ENCODE measurements at places on chromosomes 7 and 10. TPM values are rescaled to one million over a fixed set of nuclear protein-coding genes. Genes with fewer than 3 reads are reported as not detected.
A peak's percentile ranks its signal among the peaks of the same experiment; 100 is the strongest.

The TMEM236 gene
- 0.03 TPM for total RNA-seq

The FXYD4 gene
- not detected for total RNA-seq

DNA sequence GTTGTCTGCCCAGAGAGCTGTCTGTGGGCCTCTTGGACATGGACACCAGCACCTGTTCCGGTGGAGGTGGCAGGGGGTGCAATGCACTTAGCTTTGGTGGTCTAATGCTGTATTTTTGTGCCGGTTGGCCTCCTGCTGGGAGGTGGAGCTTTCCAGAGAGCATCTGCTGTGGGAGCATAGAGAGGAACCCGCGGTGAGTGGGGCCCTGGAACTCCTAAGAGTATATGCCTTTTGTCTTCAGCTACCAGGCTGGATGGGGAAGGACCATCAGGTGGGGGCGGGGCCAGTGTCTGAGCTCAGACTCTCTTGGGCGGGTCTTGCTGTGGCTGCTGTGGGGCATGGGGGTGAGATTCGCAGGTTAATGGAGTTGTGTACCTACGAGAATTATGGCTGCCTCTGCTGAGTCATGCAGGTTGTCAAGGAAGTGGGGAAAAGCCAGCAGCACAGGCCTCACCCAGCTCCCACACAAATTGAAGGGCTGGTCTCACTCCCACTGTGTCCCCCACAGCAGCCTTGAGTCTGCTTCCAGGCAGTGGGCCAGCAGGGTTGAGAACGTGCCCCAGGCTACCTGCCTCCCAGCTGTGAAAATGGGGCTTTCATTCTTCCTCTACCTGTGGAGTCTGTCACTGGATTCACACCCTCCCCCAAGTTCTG lies 29.0 kb downstream of the JAKMIP3 start:
- no peak for DNase-seq

GRCh38 chr10:4053940-4054339 lies 268.9 kb upstream of the KLF6 start:
- DNase-seq, result no peak

DNA sequence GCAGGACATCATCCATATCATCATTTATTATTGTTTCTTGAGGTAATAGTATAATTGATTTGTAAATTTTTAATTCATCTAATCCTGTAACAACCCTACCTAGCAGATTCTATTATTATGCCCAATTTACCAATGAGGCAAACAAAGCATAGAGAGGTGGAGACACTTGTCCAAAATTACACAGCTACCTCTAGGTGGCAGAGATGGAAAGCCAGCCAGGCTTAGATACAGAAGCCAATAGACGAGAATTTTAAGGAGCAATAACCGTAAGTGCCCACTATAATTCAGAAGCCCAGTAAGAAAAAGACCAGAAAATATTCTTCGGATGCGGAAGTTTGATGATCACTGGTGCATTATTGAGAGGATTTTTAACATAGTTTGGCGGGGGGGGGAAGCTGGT lies 54.0 kb downstream of the ANK3 start:
- DNase-seq, result peak; percentile 34

- DNase-seq, result peak; percentile 66
Measured at GRCh38 chr7:24715661-24716479, 41.4 kb downstream of the GSDME start.

DNA sequence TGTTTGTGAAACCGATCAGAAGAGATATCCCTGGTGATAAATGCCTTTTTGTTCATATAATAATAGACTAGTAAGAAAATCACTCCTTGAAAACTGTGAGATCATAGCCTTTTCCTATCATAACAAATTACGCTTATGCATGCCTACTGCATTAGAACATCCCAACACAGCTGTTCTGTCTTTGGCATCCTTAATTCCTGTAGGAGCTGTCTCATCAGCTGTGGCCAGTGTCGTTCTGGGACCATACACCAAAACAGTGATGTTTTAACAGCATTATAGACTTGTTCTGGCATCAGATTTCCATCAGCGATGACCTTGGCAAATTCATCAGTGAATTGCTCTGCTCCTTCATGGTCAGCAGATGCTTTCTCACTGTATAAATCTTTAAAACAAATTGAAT lies 423.6 kb upstream of the LRGUK start:
- no peak for DNase-seq
